Anterior cingulate cortex (tissue), 58 donors: ENCODE measurements at places on chromosomes 6 and 20.

DNA sequence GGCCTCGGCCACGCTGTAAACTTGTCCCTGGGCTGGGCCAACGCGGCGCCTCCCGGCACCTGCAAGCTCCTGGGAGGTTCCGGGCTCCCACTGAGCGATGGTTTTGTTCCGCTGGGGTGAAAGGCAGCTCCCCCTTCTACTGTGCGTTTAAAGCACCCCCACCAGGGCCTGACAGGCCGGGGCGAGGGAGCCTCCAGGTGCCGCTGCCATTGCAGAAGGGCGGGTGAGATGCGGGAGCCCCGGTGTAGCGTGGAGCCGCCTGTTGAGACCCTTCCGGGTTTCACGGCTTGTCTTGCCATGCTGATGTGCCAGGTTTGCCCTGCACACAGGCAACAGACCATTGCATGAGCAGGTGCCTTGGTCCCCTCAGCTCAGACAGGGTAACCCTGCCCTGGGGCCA is 2.9 kb downstream of the COL20A1 start:
- DNase-seq, result no peak

- no peak for DNase-seq
These were observed 74.7 kb downstream of the CD83 start for GRCh38 chr6:14192216-14192788.

DNA sequence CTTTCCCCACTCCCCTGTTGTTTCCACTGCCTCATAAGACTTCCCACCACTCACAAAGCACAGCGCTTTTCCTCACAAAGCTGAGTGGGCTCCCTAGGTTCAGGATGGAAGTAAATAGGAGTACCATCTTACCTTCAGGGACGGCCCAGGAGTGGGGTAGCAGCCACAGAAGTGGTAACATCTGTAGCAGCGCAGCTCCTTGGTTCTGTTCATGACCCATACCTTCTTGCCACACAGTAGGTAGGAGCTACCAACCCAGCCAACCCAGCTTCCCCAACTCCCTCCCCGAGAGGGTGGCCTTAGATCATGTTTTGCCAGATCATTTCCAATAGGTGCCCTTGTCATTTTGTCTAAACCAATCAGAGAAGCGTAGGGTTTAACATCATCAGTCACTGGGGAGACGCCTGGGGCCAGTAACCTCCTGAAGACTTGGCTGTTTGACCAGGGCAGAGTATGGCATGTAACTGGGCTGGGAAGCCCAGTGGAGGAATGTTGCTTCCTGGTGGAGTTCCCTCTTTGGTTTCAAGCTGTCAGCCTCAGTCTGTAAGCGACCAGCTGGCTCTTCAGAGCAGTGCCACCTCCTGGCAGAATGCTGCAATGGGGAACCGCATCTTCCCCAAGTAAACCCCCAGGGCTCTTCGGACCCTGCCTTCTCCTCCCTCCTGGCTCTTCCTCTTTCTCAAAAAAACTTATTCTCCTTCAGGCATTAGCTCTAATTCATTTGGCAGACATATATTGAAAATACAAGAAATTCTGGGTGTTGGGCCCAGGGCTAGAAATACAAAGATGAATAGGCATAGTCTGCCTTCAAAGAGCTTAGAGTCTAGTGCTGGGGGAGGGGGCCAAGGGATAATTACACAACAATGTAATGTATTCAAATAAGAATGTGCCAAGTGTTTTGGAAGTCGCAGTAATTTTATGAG is at the start of gene HLA-DMA:
TSS of gene HLA-DMA (minus strand) at position 281 of the 923 bp plus-strand sequence. CDS start at position 220, 61 bp downstream.
- peak; percentile 60 for DNase-seq

GRCh38 chr6:51021171-51021570 is 202.5 kb downstream of the TFAP2B start:
- DNase-seq, result no peak

DNA sequence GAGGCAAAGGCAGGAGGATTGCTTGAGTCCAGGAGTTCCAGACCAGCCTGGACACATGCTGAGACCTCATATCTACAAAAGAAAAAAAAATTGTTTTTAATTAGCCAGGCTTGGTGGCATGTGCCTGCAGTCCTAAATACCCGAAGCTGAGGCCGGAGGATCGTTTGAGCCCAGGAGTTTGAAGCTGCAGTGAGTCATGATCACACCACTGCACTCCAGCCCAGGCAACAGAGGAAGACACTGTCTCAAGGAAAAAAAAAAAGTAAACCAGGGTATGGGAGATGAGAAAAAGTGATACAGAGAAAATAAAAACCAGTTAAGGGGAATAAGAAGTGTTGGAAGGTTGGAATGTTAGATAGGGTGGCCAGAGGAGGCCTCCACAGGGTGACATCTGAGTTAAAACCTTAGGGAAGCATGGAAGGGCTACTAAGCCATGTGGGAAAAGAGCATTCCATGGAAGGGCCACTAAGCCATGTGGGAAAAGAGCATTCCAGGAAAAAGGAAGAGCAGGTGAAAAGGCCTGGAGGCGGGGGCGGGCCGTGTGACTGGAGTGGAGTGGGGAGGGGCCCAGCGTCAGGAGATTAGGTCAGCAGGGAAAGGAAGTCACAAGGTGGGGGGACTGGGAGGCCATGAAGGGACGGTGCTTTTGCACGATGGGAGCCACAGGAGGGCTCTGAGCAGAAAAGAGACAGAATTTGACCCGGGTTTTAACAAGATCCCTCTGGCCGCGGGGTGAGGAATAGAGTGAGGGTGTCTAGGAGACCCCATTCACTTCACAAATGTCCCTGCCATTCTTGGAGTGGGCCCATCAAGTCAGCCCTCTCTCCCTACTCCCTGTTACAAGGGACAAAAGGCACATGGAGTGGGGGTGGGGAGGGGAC is 18.3 kb downstream of the CPNE5 start:
- DNase-seq, result no peak

- no peak for DNase-seq
These were observed 30.0 kb upstream of the PAQR8 start for GRCh38 chr6:52331793-52332457.

- DNase-seq, result no peak
These were observed 426.7 kb upstream of the ID4 start for GRCh38 chr6:19410481-19410880.

GRCh38 chr6:134511984-134512683 is 194.2 kb upstream of the SGK1 start:
- DNase-seq, result no peak

DNA sequence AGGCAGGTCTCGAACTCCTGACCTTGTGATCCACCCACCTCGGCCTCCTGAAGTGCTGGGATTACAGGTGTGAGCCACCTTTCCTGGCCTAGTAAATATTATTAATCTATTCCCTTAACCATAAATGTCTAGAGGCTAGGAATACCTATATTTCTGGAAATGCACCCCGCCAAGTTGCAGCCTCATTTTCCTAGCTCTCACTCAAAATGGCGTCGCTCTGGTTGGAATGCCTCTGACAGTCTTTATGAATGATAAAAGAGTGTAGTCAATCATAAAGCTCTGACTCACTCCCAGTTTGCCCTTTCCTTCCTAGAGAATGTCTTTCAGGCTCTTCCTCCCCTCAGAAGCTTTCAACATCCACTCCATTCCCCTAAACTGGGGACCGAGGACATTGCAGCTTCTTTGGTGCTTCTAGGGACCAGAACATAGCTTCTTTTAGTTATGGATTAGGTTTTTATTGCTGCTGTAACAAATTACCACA is 14.1 kb upstream of the TRIM26 start:
- DNase-seq, result no peak

DNA sequence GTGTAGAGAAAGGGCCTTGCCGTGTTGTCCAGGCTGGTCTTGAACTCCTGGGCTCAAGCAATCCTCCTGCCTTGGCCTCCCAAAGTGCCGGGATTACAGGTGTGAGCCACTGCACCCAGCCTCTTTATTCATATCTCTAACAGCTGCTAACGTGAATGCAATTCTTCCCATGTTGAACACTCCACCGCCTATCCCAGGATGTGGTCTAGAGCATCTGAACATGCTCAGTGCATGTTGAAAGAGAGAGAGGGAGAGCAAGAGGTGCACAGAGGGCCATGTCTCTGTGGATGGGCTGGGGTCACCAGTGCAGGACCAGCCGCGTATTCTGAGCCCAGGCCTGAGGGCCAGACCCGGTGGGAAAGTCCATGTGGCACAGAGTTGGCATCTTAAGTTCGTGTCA is 12.8 kb downstream of the TUBB2A start:
- DNase-seq, result no peak

- no peak for DNase-seq
These were observed 7.5 kb downstream of the BCAS1 start for GRCh38 chr20:54062812-54063280.

DNA sequence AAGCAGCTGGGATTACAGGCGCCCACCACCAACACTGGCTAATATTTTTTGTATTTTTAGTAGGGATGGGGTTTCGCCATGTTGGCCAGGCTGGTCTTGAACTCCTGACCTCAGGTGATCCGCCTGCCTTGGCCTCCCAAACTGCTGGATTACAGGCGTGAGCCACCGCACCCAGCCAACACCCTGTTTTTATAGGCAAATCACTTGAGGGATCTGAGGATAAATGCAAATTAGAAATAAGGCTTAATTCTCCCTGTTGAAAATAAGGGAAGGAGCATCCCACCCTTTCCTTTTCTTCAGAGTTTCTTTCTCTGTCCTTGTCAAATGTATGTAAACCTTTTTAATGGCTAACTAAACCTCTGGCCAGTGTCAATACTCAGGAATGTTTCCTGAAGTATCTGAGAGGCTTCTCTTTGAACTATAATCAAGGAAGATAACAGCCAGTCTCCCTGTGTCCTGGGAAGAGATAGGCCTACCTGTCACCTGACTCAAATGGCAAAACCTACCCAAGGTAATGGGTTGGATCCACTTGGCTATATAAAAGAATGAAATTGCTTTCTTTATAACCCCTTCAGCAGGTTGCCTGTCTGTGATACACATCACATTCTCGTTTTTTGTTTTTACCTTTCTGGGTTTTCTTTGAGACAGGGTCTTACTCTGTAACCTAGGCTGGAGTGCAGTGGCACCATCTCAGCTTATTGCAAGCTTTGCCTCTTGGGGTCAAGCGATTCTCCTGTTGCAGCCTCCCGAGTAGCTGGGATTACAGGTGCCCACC is 64.5 kb upstream of the TNFAIP3 start:
- DNase-seq, result no peak

DNA sequence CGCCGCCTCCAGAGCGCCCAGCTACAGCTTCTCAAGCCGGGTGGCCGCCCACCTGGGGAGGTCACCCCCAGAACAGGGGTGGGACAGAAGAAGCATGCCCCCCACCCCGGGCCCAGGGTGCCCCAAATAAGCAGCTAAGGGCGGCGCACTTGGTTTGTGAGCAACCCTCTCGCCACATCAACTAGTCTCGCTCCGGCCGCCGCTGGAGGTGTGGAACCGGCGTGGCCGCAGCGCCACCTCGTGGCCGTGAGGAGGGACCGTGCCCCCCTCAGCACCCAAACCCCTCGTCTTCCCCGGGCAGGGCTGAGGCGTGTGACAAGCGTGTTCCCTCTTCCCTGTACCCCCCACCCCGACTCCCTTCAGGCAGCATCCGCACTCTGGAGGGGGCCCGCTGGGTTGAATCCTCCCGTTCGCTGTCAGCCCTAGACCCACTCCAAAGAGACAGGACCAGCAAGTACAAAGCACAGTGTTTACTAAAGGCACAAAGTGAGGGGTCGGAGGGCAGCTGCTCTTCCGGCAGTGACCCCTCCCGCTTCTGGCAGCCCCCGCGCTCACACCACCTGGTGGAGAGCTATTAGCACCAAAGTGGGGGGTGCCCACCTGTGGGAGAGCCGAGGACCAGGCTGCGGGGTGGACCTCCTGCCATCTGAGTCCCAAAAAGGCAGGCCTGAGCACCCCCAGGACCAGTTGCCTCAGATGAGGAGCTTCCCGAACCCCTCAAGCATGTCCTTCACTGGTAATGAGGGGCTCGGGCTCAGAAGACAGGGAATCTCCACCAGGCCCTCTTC is 45.4 kb downstream of the MDFI start:
- DNase-seq, result peak; percentile 78

DNA sequence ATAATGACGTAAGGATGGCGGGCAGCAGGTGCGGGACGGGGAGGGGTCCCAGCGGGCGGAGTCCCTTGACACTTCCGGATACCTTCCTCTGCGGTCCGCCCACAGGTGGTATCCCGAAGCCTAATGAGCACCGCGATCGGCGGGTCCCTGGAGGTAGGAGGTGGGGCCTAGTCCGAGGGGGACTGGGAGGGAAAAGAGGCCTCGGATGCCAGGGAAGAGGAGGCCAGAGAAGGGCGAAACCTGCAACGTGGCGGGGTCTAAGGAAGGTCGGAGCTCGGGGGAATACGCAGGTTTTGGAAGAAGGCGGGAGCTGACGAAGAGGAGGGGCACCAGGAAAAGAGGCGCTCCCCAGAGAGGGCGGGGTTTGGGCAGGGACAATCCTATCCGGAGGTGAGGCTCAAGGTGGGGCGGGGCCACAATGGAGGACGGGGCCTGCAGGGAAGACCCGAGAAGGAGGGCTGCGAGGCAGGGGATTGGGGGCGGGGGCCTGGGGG is 3.7 kb downstream of the PRSS16 start:
- peak; percentile 58 for DNase-seq

DNA sequence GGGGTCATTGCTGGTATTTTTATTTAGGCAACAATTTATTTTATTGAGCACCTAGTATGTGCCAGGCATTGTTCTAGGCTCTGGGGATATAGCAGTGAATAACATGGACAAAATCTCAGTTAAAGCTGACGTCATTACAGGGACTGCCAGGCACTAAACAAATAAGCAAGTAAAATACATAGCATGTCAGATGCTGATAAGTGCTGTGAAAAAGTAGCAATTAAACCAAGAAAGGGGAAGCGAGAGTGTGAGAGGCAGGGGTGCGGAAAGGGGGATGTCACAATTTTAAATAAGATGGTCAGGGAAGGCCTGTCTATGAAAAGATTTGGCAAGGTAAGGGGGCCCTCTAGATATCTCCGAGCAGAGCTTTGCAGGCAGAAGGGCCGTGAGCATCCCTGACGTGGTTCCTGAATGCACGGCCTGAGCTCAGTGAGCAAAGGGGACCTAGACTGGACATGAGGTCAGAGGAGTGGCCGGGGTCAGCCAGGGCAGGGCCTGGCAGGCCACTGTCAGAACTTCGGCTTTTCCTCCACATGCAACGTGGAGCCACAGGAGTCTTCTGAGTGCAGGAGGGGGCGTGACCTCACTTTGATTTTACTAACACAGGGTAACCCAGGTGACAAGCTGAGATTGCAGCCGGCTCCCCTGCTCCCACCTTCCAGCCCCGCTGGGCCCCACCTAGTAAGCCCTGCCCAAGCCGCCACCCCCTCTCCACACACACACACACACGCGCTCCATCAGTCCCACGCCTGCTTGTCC is 24.2 kb upstream of the SIRPA start:
- no peak for DNase-seq

DNA sequence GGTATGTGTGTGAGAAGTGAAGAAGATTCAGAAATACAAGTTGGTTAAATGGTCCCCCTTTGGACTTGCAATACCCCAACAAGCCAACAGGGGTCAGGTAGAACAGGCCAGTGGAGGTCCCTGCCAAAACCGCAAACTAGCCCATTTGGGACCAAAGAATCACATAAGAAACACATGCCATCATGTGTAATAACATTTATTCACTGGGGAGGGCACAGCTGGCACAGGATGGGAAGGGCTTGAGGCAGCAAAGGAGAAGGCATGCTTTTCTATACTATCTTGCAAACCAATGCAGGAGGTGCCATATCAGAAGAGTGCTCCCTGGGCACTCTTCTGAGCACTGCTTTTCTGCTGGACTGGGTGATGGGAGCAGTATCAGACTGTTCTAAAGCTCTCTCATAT is 116.1 kb upstream of the TRAF3IP2 start:
- no peak for DNase-seq

GRCh38 chr6:106275692-106276091 is 49.9 kb downstream of the ATG5 start:
- no peak for DNase-seq

- DNase-seq, result no peak
These were observed 42.0 kb downstream of the SPDEF start for GRCh38 chr6:34514112-34514511.
